Inflammatory macrophage treated with lipopolysaccharide for 4 hours (primary cell): ENCODE measurements at places on chromosomes 16 and 17.

GRCh38 chr17:44959821-44960531 lies 8.1 kb downstream of the C1QL1 start:
- no peak for DNase-seq

DNA sequence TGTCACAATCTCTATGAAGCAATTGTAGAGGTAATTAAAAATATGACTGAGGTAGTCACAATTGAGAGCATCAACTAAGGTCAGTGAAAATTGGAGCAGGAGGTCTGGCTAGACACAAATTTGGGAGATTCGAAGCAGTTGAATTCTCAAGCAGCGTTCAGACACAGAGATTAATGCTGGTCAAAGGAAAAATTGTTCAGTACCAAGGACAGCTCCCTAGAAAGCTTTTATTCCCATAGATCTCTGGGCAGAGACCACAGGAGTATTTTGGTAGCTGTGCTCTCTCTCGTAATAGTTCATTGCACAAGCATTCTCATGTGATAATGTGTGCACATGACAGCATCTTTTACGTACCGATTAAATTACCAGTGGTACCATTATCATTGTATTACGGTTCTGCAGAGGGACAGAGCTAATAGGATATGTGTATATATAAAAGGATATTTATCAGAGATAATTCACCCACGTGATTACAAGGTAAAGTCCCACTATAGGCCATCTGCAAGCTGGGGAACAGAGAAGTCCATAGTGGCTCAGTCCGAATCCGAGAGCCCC lies 387.5 kb upstream of the HSBP1 start:
- no peak for DNase-seq

GRCh38 chr17:3763777-3764170 lies 37.2 kb downstream of the ITGAE start:
- no peak for DNase-seq

- DNase-seq: no peak
These were observed 25.8 kb upstream of the AKTIP start for GRCh38 chr16:53528797-53529196.

DNA sequence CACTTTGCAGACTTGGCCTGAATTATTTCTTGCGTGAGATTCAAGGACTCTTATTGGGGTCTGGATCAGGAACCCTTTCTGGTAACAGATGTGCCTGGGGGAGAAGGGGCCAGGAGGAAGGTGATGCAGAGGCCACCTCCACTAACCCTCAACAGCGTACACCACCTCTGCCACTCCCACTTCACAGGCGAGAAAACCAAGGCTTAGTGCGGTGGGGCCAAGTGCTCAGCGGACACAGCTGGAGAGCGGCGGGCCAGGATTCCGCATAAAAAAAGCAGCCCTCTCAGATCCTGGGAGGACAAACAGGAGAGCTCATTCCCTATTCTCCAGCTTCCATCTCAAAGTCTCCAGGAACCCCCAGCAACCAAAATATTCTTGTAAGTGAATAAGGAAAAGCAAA lies 51.4 kb downstream of the SLC7A5 start:
- no peak for DNase-seq

DNA sequence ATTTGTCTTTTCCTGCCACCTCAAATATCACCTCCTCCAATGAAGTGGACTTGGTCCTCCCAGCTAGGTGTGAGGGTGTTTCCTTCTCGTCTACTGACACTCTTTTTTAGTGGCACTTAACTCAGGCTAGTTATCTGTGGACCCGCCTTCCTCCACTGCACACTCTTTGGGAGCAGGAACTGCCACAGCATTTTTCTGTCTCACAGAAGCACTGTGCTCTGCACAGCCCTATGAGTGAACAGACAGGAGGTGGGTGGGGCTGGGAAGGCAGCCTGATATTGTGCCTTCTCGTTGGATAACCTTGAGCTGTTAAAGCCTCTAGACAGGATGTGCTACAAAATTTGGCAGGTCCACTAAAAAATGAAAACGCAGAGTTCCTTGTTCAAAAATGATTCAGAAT lies 31.9 kb upstream of the HOXB13 start:
- no peak for DNase-seq

DNA sequence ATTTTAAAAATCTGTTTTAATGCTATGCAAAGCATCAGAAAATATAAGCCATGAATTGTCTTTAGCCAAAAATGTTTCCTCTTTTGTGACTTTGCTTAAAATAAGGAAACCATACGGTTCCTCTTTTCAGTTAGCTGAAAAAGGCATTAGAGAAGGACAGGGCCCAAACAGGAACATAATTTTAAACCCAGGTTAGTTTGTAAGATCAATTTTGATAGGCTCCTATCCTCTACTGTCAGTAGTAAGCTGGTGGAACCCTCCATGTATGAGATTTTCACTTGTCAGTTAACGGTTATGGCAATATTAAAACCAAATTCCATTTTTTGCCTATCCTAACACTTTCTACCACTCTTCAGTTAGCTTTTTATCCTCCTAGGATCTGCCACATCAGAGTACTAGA lies 4.3 kb downstream of the EVI2B start:
- peak; percentile 83 for DNase-seq

- DNase-seq: peak; percentile 71
These were observed 7.6 kb upstream of the CMTR2 start for GRCh38 chr16:71296584-71297340.

GRCh38 chr16:29789775-29790182 lies 772 bp upstream of the KIF22 start:
- DNase-seq: no peak

- peak; percentile 59 for DNase-seq
These were observed 34.0 kb downstream of the YPEL2 start for GRCh38 chr17:59365383-59365981.

DNA sequence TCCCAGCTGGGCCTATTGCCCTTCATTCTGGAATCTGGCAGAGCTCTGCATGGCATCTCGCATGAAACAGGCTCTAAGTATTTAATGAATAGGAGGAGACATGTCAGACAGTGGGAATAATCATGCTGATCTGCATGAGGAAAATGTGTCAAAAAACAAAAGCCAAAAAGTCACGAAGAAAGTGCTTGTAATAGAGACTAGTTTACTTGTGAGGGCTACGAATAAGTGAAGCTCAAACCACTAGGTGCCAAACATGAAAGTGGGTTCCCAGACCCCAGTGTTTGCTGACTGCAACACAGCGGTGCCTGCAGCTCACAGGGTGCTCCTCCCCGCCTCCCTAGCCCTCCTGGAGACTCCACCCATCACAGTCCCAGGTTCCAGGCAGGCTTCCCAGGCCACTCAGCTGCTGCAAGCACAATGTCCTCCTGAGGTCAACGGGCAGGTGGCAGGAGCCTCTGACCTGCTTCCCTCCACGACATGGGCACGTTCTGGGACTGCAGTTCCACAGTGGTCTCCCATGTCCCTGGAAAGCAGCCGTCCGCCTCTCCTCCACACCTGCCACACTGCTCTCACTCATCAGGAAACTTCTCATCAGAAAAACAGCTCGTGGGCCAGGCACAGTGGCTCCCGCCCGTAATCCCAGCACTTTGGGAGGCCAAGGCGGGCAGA lies 96.5 kb downstream of the ANKRD11 start:
- no peak for DNase-seq

DNA sequence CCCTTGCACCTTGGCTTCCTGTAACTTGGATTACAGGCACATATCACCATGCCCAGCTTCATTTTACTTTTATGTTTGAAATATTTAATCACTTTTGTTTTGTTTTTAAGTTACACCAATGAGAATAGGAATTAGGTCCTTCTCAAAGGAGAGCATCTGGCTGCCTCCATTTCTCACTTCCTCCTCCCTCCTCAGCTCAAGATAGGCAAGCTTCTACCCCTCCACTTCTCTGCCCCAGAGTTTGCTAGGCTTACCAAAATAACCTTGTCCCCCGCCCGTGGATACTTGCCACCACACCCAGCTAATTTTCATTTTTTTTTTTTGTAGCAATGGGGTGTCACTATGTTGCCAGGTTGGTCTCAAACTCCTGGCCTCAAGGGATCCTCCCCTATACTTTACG lies 17.9 kb downstream of the GABARAPL2 start:
- no peak for DNase-seq

- no peak for DNase-seq
These were observed at the start of gene CAVIN1 for GRCh38 chr17:42422958-42423712. Gene CAVIN1 (minus strand): TSS chr17:42423256. CDS start chr17:42423097, 159 bp downstream.

GRCh38 chr17:54153423-54153822 lies 330.7 kb downstream of the KIF2B start:
- no peak for DNase-seq
